ENCODE measurements at places on chromosomes 6 and 20.

DNA sequence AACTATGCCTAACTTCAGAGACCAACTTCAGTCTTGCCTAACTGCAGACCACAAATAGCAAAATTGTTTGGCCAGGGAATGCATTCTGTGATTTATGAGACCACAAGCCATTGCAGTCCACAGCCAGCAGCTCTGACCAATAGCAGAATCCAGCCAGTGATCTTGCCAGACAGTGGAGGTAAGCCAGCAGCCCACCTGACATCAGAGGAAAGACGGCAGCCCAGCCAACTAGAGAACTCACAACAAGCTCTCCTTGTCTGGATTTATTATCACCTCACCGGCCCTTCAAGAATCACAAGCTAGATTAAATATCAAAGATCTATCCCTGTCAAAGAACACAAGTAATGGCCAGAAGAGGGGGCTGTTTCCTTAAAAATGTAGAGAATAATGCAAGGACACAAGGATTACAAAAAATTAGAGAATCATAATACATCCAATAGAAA is 66.5 kb upstream of the SLC35F1 start:
- DNase-seq, result no peak

- DNase-seq, result no peak
Observed at GRCh38 chr6:19999319-20000191, 162.4 kb downstream of the ID4 start.

DNA sequence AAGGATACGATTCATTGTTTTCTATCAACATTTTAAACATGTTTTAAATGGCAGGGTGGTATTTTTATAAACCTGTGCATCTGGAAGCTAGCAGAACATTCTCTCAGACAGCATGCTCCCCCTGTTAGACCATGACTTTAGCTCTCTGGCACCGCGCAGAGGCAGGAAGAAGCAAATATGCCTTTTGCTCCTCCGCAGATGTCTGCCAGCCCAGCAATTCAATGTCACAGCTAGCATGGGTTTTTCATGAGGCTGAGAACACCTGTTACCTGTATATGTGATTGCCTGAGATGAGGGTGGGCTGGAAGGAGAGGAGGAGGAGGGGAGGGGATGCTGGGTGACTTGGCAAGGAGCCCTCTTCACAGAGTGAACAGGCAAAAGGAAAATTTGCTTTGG is 6.7 kb downstream of the MTCH1 start:
- no peak for DNase-seq

DNA sequence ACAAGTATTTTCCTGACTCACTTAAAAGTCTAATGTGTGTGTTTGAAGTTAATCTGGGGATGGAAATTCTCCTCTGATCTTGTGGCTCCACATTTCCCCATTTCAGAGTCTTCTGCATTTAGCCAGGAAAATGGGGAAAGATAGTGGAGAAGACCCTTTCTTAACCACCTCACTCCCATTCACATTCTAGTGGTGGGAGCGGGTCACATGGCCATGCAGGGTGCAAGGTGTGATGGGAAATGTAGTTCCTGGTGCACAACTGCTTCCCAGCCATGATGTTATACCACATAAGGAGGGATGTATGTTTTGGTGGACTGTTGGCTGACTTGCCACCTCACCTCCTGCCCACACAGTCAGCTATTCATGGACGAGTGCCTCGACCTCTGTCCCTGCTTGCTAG is 61.8 kb downstream of the BANF2 start:
- DNase-seq, result no peak

- no peak for DNase-seq
Observed at GRCh38 chr6:35931120-35931561, 10.2 kb upstream of the SRPK1 start.

DNA sequence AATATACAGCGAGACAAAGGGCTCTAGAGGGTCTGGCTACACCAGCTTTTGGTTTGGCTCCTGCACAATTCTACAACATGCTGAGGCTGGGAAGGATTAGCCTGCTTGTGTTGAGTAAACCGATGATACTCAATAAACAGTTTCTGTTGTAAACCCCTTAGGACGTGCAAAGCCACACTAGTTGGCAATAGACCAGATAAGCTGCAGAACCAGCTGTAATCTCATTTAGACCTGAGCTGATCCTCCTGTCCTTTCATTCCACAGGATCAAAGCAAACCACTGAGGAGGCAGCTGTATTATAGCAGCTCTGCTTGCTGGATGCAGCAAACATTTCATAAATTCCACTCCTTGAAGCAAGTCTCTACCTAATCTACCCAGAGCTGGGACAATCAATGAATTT is 79.7 kb downstream of the MMS22L start:
- no peak for DNase-seq

- peak; percentile 16 for DNase-seq
Observed at GRCh38 chr20:11849976-11850670, 67.6 kb upstream of the BTBD3 start.

DNA sequence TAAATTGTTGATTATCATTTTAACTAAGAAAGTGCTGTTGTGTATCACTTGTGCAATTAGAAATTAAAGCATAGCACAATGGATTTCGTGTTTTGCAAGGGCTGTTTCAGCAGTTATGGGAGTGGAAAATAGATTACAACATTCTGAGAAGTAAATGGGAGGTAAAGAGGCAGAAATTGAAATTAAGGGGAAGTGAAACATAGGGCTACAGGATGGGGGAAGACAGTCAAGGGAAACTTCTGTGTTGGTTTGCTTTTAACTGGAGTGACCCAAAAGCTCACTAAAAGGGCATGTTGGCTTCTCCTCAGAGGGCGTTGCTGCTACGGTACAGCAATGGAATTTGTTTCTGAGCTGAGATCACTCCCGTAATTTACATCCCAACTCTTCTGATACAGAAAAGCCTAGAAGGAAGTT is 147.5 kb downstream of the BCAS1 start:
- no peak for DNase-seq

GRCh38 chr20:40189621-40190020 is 499.4 kb downstream of the MAFB start:
- DNase-seq, result no peak

GRCh38 chr20:10779911-10780310 is 106.1 kb upstream of the JAG1 start:
- DNase-seq, result no peak

- DNase-seq, result no peak
Observed at GRCh38 chr6:159400826-159401225, 231.6 kb downstream of the FNDC1 start.

DNA sequence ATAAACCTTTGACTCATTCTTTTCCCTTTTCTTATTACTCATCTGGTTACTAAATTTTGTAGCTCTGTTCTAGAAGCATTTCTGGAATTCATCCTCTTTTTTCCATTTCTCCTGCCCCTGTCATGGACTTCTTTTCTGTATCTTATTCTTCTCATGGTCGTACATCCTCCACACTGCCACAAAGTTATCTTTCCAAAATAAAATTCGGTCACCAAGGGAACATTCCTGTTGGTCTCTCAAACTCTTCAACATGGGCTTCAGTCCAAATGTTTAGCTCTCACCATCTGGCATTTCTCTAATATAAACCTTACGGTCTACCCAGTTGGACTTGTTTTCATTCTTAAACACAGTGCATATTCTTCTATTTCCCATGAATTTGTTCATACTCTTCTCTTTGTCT is 428.8 kb upstream of the ID4 start:
- no peak for DNase-seq

DNA sequence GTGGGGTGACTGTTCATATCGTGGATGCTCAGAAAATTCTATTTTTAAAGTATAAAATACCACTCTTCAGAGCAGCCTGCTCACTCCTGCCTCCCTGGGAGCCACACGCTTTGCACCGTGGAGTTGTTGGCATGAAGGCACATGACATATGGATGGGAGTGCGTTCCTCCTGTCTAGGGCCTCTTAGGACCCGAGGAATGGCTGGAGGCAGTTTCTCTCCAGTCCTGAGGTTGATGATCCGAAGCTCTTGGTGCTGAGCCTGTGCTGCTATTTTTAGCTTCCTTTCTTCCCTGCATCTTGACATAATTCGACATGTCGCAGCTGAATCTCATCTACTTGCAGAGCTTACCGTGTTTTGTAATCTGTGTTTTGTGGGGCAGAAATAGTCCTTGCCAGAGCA is 73.9 kb downstream of the PHACTR3 start:
- DNase-seq, result no peak

DNA sequence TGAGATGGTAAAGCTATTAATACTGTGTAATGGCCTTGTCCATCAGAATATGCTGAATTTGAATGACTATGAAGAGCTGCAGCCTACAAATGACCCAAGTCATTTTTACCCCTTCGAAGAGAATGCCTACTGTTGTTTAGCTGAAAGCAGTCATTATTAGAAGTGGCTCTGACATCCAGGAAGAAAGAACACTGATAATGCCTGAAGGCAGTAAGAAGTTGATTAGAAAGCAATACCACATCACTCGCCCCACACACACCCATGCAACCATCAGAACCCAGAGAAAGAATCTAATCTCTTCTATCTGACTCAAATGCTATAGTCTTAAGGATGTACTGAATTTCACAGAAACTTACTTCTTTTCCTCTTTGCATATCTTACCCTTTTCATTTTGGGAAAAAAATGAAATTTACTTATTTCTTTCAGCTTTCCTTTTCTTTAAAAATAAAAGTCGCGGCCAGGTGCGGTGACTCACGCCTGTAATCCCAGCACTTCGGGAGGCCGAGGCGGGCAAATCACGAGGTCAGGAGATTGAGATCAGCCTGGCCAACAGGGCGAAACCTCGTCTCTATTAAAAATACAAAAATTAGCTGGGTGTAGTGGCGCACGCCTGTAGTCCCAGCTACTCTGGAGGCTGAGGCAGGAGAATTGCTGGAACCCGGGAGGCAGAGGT is 61.0 kb downstream of the ARHGAP18 start:
- DNase-seq, result no peak

DNA sequence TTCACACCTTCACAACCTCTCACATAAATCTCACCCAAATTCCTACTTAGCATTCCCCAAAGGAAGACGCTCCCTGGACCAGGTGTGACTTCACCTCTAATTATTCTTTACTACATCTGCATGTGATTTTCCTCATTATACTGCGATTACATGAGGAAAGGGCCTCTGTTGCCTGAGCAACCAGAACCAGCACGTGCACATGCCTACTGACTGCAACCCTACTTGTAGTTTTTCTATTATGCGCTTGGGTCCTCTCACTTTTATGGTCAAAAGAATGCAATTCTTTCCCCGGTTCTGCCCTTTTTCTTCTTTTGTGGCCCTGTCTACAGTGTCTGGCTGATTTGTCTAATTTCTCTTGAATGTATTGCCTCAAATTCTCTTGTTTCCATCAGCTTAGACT is 20.4 kb upstream of the ANKEF1 start:
- DNase-seq, result no peak

DNA sequence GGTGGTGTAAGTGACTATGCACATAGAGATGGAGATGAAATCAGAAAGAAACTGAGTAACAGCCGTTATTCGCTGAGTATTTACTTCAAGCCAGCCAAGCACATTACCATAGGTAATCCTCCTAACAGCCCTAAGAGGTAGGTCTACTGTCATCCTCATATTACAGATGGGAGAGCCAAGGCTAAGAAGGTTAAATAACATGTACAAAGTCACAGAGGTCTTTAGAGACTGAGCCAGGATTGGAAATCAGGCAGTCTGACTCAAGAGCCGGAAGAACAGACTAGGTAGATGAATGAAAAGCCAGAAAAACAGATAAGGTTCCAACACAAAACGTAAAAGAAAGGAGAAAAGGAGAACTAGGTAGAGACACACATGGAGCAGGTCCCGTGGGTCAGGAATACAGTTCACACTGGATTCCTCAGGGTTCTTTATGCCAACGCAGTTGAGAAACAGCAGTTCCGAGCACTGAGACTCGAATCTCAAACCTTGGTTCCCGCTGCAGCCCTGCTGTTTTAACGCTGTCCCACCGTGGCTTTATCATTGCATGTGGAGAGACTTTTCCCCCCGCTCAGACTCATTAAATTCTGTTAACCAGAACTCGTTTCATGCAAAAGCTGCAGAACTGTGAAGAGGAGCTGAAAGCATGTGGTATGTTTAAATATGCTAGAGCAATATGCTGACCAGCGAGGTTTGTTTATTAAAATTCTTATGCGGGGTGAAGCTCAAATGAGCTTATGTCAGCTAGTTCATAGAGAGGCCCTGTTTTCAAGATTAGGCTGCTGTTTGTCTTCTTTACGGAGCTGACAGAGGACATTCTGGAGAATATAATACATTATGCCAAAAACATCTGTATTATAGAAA is 537.9 kb downstream of the CD83 start:
- DNase-seq, result no peak

- no peak for DNase-seq
Observed at GRCh38 chr20:42492290-42492689, 697.4 kb downstream of the PTPRT start.

- no peak for DNase-seq
Observed at GRCh38 chr6:28995093-28995650, 9.9 kb downstream of the ZNF311 start.

GRCh38 chr6:2876210-2877056 is 26.7 kb downstream of the SERPINB9 start:
- DNase-seq, result no peak

- DNase-seq, result peak; percentile 9
Observed at GRCh38 chr6:142542704-142543233, 241.0 kb downstream of the ADGRG6 start.

DNA sequence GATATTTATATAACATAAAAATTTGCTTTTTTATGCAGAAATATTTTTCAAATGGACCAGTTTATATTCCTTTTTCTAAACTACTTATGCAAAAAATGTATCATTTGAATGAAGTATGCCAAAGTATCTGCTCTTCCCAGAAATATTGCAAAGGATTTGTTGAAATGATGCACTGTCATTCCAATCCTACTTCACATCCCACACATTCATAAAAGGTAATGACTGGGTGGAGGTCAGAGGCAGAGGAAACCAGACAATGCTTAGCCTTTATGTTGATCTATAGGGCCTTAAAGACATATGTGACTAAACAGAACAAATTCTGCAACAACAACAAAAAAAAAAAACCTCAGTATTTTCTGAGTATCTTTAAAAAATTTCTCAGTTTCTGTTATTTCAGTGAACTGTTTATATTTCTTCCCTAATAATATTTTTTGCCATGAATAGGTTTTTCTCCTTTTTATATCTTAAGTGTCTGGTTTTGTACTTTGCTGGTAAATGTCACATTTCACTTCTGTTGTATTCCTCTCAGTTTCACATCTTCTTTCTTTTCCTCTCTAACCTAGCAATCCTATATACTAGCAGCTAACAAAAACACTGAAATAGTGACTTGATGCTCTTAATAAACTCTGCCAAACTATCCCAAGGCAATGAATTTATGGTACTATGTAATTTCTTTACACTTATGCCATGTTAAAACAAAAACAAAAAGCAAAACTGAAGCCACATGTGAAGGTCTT is 374.1 kb downstream of the BCKDHB start:
- no peak for DNase-seq

GRCh38 chr6:16228709-16229665 is 9.4 kb upstream of the GMPR start:
- DNase-seq, result no peak

- no peak for DNase-seq
Observed at GRCh38 chr6:56710967-56711366, 68.3 kb upstream of the DST start.

GRCh38 chr6:135996668-135997067 is 145.2 kb downstream of the PDE7B start:
- no peak for DNase-seq

- DNase-seq, result no peak
Observed at GRCh38 chr20:1934156-1934555, 38.9 kb downstream of the SIRPA start.

Measured in GOT3 (cell line).